ENCODE measurements at places on chromosomes 16 and 17. TPM values are rescaled to one million over a fixed set of nuclear protein-coding genes. Genes with fewer than 3 reads are reported as not detected.

The TMEM238L gene
- total RNA-seq = not detected

The NAT9 gene
- 58.7 TPM for total RNA-seq

The TANGO6 gene
- 6.9 TPM for total RNA-seq

The BICDL2 gene
- not detected for total RNA-seq

The SEC14L5 gene
- not detected for total RNA-seq

The RNF222 gene
- total RNA-seq = not detected

The IRF8 gene
- total RNA-seq = 0.53 TPM

The WNT3 gene
- 4.2 TPM for total RNA-seq

The HIRIP3 gene
- total RNA-seq = 13.9 TPM

The OR4D1 gene
- not detected for total RNA-seq

The CD300H gene
- total RNA-seq = 1.9 TPM

The ZG16 gene
- not detected for total RNA-seq

The KRT33A gene
- total RNA-seq = not detected

The VMO1 gene
- 1.4 TPM for total RNA-seq

Measured in A549 treated with GW870086 at 1 μM for 4 hours (cell line).